ENCODE measurements at places on chromosomes 6 and 20.

GRCh38 chr20:2162823-2163166 lies 61.2 kb downstream of the STK35 start:
- DNase-seq: no peak

DNA sequence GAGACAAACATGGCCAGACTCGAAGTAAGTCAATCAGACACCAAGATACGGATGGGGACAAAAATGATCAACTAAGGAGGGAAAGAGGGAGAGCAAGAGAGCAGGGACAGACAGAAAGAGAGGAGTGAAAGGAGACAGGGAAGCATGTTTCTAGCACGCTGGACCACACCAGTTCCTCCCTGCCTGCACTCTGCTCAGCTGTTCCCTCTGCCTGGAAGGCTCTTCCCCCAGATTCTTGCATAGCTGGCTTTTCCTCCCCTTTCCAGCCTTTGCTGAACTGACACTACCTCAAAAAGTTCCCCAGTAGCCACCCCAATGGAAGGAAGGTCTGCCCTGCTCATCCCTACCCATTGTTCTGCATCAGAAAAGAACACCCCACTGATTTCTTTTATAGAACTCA lies 185.9 kb downstream of the MAFB start:
- DNase-seq: no peak

- DNase-seq: no peak
Observed at GRCh38 chr20:4665591-4665990, 56.1 kb upstream of the PRND start.

DNA sequence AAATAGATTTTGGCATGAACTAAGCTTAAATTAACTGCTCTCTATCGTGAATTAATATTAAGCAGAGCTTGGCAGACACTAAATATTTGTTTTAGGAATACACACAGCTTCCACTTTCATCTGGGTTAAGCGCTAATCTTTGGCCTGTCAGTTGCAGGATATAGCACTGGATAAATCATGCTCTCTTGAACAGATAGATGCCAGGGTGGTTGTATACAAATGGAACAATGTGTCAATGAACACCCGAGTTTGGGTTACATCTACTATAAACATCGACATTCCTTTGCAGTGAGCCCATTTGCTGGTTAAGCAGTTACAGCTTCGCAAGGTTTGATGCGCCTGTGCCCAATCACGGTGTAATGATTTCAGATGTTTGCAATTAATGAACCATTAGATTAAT lies 338.2 kb upstream of the ZFP64 start:
- DNase-seq: no peak

GRCh38 chr20:19758501-19759331 lies 658 bp downstream of the RIN2 start:
- DNase-seq: no peak

GRCh38 chr6:138017166-138017757 lies 90.0 kb downstream of the PERP start:
- no peak for DNase-seq

DNA sequence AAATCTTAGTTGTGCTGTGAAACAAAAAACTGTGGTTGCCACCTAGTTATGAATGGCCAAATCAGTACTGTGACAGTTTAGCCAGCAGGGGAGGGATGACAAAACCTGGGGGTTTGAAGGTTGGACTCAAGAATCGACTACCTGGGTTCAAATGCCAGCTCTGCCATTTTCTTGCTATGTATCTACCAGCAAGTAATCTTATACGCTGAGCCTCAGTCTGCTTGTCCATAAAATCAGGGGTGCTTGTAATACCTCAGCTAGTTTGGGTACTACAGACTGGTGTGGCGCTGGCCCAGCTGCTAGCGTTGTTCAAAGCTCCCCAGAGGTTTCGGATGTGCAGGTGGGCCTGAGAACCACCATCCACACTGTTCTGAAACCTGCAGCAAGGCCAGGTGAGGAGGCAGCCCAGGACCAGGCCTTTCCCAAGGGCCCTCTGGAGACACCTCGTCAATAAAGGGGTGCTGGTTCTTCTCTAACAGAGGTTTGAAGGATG lies 40.4 kb downstream of the TRAM2 start:
- DNase-seq: no peak

DNA sequence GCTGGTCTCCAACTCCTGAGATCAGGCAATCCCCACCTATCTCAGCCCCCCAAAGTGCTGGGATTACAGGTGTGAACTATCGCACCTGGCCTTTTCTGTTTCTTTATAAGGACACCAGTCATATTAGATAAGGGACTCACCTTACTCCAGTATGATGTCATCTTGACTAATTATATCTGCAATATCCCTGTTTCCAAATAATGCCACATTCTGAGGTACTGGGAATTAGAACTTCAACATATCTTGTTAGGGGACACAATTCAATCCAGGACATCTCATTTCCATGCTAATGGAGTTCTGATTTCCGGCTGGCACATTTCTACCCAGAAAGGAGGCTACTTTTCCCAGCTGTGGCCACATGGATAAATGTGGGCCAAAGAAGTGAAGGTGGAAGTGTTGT lies 6.4 kb upstream of the AIG1 start:
- no peak for DNase-seq

- DNase-seq: no peak
Observed at GRCh38 chr20:63611646-63612045, 15.3 kb downstream of the GMEB2 start.

GRCh38 chr20:12414446-12415274 lies 497.0 kb downstream of the BTBD3 start:
- no peak for DNase-seq

DNA sequence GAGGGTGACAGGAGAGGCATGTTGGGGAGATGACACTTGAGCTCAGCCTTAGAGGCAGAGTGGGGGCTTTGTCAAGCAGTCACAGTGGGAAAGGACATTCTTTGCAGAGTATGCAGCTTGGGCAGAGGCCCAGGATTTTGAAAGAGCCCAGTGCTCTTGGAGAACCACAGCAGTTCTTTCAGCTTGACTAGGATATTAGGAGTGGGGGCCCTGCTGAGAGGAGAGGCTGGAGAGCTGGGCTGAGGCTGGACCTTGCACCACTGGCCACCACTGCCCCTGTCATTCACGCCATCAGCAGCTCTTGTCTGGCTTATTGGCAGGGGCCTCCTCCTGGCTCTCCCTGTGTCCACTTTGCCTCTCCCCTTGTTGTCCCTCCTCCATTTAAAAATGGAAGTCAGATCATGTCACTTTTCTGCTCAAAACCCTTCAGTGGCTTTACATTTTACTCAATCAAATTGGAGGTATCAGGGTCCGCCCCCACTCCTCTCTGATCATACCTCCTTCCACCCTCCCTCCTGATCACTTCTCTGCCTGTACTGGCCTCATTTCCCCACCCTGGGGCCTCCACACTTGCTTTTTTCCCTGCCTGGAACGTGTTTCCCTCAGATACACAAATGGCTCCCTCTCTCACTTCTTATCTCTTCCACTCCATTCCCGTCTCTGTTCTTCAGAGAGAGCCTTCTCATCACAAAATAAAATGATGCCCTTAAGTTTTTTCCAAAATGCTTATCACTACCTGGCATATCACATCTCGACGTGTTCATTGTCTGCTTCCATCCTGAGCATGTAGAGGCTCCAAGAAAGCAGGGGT lies 10.5 kb downstream of the MANBAL start:
- no peak for DNase-seq

DNA sequence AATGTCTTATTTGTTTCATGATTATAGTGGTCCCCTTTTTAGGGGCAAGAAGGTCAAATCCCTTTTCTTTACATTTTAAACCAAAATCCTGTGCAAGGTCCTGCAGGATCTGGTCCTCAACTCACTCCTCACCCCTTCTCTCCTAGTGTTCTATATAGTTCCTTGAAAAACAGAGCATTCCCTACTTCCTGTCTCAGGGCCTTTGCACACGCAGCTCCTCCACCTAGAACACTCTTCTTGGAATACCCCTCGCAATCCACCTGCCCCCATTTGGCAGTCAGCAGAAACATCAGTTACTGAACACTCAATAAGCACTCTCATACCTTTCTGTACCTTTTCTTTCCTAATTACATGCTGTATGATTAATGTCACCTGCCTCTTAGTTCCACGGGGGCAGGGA lies 3.2 kb upstream of the ATP5F1E start:
- no peak for DNase-seq

GRCh38 chr20:3563133-3563532 lies 92.3 kb downstream of the ATRN start:
- no peak for DNase-seq

DNA sequence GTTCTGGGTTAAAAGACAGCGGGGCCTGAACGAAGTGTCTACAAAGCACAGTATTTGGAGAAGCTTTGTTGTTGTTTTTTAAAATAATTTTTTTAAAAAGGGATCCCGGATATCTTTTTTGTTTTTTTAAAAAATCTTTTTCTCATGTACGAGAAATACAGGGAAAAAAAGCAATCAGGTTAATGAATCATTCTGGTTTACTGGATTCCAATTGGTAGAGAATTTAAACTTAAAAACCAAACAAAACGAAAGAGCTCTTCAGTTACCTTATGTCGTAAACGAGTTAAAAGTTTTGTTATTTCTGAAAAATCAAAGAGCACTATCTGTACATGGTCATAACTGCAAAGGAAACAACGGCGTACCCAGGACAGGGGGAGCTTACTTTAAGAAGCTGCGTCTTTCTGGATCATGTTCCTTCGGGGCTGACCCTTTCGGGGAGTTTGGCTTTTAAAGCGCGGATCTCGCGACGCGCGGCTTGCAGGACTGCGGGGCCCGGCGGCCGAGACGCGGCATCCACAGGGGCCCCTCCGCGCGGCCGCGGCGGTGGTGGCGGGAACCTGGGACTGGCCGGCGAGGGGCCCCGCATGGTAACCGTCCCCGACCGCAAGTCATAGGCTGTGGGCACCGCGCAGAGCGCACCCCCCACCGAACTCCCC lies 927 bp downstream of the IL20RA start:
- DNase-seq: peak; percentile 9

DNA sequence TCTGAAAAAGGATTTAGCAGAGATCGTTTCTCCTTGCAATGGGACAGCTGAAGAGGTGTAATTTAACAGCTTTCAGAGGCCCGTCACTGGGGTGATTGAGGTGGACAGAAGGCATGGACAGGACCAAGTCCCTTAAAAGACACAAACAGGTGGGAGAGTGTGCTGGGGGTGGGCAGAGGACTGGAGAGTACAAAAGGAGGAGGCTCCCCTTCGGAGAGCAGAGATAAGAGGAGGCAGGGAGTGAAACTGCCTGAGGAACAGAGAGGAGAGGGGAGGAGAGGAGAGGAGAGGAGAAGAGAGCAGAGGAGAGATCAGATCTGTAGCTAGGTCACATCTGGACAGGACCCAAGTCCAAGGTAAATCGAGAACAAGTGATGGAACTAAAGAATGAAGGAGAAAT lies 48.6 kb upstream of the PKHD1 start:
- DNase-seq: no peak

- peak; percentile 72 for DNase-seq
Observed at GRCh38 chr6:25449774-25450173, 170.6 kb downstream of the CARMIL1 start.

DNA sequence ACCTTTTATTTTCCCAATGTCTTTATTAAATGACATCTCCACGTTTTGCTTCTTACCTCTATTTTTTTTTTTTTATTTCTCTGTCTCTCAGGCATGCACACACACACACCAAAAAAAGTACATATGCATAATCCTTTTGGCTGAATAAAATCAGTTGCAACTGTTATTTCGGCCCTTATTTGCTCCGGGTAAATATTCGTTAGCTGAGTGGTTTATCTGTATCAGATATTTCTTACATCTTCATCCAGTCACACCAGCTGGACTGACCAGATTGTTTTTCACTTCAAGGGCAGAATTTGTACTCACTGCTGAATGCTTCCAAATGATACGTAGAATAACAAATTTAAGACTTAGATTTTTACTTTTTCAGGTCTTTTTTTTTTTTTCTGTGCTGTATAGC lies 45.5 kb downstream of the PTPN1 start:
- DNase-seq: no peak

- peak; percentile 73 for DNase-seq
Observed at GRCh38 chr6:47663462-47664216, 34.7 kb upstream of the ADGRF4 start.

GRCh38 chr20:35939264-35939663 lies 15.0 kb downstream of the SCAND1 start:
- DNase-seq: no peak

DNA sequence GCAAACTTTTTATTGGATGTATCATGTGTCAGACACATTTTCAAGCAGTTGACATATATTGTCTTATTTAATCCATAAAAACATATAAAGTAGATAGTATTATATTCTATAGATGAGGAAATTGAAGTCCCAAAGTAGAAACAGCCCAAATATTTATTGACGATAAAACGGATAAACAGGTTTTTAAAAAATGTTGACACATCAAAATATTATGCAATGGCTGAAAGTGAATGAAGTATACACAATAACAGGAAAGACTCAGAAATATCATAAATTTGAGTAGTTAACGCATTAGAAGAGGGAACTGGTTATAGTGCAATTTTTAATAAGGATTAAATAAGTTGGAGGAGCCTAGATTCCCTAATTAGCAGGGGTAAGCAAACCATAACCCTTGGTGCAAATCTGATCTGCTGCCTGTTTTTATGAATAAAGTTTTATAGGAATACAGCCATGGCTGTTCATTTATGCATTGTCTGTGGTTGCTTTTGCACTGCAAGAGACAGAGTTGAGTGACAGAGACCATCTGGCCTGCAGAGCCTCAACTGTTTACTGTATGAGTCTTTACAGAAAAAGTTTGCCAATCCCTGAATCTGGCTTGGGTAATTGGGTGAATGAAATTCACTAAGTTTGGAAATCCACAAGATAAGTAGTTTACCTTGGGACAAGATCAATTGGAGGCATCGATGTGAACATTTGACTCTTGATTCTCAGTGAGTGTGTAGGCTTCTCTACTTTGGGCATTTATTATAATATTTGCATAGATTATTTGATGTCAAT lies 50.6 kb upstream of the EXOC2 start:
- DNase-seq: no peak

DNA sequence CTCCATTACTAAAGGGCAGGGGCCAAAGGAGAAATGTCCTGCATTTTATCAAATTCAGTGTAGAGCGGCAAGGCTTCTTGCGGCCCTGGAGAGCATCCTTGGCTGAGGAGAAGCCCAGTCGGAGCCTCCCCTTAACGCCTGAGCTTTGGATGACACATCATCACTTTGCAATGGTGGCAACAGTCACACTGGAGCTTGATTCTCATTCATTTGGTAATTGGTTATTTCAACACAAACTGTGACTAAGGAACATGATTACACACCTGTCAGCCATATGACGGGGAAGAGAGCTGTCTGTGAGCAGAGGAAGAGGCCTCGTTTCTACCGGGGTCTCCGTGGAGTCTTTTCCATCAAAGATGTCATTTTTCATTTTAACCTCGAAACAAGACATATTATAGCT lies 81.4 kb downstream of the SOBP start:
- no peak for DNase-seq

- no peak for DNase-seq
Observed at GRCh38 chr6:14841901-14842421, 403.9 kb upstream of the JARID2 start.
